ENCODE measurements at places on chromosomes 3 and 15. TPM values are rescaled to one million over a fixed set of nuclear protein-coding genes. Genes with fewer than 3 reads are reported as not detected.
A peak's percentile ranks its signal among the peaks of the same experiment; 100 is the strongest.

DNA sequence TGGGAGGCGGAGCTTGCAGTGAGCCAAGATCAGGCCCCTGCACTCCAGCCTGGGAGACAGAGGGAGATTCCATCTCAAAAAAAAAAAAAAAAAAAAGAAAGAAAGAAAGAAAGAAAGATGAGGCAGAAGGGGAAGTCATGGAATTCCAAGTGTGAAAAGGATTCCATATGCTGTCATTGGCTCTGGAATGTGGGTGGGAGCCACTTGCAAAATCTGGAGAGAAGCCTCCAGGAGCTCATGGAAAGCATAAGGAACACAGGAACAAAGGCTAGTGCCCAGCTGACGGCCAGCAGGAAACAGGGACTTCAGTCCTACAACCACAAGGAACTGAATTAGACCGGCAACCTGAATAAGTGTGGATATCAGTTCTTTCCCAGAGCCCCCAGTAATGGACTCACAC is 12.5 kb upstream of the TRAK1 start:
- no peak for DNase-seq

DNA sequence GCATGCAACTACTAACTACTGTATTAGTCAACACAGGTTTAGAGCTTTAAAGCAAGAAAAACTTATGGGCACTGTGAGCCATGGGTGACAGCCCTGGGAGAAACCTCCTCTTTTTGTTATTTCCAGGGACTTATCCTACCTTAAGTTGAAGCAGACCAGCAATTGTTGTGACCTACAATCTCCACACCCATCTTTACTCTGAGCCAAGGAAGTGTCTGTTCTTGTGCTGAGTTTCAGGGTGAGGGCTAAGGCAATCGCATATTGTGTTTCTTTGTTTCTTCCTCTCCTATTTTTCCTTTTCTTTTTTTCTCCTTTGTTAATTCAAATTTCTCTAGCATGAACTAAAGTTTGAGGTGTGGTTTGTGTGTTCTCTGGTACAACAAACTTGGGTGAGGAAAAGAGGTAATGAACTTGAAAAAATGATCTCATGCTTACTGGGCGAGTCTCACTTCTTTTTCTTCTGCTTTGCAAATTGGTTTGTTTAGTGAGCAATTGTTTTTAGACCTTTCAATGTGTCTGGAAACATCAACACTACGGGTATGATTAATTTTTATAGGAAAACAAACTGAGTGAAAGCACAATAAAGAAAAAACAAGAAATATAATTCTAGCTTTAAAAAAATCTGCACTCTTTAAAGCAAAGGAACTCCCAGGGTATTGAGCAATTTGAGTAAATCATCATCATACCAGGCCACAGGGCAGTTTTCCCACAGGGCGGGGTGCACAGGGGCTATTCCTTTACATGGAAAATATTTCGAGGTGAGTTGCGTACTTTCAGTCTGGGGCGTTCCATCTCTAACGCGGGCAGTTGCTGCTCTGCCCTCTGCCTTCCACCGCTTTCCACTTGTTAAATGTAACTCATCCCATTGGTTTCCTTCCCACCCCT is 2.7 kb downstream of the UPK1B start:
- DNase-seq: peak; percentile 80

Gene ATP6V1A
- total RNA-seq: 35.0 TPM

DNA sequence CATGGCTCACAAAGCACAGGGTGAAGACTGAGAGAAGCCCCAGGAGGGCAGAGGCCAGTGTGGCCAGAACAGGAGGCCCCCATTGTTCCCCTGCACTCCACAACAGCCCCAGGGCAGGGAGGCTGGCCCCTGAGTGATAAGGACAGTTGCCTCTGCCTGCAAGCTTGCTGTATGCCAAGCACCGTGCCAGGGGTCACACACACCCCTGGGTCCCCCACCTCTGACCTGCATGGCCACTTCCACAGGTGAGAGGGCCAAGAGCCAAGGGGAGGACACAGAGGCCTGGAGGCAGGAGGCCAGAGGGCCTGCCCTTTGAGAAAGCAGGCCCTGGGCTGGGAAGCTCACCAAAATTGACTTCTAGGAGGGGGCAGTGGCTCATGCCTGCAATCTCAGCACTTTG is 23.7 kb downstream of the ATRIP start:
- DNase-seq: no peak

DNA sequence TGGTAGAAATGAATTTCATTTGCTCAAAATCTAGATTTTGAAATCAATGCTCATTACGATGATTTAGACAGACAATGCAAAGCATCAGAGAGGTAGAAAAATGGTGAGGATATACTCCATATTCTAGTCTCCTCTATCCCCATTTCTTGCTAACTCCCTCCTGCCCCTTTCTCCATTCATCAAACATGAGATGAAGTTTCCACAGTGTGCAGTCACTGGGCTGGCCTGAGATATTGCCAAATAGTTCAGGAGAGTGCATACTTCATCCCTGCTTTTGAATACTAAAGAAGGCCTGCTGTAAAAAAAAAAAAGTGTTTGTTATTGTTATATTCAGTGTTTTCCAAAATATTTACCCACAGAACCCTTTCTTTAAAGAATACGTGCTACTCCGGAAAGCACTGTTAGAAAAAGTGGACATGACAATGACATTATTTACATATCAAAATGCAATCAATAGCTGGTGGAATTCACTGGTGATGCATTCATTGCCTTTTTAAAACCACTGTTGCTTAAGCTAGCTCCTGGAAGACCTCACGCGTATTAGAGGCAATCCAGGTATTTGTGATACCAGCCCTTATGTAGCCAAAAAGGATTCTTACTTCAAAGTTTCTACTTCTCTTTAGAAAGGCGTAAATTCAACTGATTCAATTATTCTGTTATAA is 247.6 kb upstream of the SOX2 start:
- DNase-seq: no peak

DNA sequence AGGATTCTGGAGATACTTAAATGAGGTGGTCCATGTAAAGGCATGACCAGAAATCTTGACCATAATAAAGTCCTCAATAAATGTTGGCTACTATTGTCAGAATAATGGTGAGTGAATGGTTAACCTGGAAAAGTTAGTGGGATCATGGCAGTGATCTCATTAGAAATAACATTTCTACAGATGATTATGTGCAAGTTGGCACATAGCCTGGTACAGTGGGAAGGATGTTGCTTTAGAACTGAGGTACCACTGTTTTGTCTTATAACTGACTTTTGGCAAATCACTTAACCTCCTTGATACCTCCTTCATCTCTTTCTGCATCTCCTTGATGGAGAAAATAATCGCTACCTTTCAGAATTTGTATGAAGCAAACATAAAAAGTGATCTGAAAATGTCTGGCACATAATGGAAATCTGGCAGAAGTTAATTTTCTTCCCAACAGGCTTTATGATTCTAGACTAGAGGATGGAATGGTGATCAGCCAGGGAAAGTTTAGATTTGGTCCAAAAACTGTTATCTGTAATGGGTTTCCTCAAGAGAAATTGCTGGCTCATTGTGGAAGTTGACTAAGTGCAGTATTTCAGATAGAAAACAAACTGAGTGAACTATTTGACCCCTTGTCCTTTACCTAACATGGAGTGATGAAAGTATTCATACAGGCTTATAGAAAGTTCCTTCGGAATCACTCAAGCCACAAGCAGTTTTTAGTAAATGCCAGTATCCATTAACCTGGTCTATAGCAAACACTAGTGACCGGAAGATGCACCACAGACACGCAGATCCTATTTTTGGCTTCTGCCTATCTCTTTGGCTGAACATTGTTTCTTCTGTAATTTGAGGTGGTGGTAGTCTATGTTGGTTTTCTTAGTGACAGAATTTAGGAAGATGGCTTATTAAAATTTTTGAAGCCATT is 449.6 kb upstream of the TGFBR2 start:
- no peak for DNase-seq

GRCh38 chr3:133329626-133330025 is 70.2 kb upstream of the BFSP2 start:
- no peak for DNase-seq

DNA sequence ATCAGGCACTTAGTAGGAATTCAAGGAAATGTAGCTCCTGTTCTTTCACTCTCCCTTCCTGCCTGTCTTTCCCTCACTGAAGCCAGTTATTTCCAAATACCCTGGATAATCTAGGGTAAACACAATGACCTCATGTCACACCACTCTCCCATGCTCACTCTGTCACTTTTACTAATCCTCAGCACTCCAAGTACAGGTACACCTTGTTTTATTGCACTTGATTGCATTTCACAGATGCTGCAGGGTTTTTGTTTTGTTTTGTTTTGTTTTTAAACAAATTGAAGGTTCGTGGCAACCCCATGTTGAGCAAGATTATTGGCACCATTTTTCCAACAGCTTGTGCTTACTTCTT is 40.8 kb downstream of the PPM1L start:
- DNase-seq: no peak

DNA sequence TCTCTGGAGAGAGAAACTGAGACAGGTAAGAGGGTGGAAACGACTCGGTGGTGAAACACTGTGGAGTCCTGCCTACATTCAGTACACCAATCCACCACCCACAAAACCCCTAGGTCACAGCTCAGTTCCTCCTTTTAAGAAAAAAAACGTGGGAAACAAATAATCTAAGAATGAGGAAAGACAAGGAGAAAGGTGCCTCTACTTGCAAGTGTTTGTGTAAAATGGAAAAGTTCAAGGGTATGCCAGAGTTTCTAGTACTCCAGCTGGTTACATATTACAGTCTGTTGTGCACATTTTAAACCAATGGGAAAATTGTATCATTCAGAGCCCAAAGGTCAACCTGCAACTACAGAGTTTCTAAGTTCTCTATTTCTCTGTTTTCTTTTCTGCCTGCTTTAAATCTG is 32.2 kb downstream of the HGD start:
- DNase-seq: no peak

GRCh38 chr3:192607798-192608197 is 119.5 kb downstream of the FGF12 start:
- DNase-seq: no peak

GRCh38 chr3:56408761-56409196 is 59.5 kb downstream of the ERC2 start:
- DNase-seq: no peak

Gene UBAP1L
- total RNA-seq: 0.49 TPM

GRCh38 chr3:194617827-194618226 is 15.4 kb downstream of the TMEM44 start:
- DNase-seq: peak; percentile 49

- DNase-seq: no peak
Observed at GRCh38 chr15:57085267-57085666, 166.8 kb downstream of the TCF12 start.

Gene TRIM59
- total RNA-seq: 24.7 TPM

Gene IL5RA
- total RNA-seq: not detected

DNA sequence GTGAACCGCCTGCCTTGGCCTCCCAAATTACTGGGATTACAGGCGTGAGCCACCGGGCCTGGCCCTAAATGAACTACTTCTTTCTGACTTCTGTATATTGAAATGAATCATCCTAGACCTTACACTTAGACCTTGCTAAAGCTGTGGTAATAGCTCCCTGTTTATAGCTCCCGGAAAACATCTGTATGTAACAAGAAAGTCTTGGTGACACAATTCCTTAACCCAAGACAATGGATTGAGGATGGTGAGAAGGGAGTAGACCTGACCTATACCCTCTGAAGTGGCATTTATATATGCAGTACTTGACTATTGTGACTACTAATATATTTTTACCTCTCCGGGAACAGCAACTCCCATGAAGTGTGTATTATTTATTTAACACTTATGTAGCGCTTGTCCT is 48.0 kb upstream of the TBL1XR1 start:
- no peak for DNase-seq
